ENCODE measurements at places on chromosomes 16 and 17.

DNA sequence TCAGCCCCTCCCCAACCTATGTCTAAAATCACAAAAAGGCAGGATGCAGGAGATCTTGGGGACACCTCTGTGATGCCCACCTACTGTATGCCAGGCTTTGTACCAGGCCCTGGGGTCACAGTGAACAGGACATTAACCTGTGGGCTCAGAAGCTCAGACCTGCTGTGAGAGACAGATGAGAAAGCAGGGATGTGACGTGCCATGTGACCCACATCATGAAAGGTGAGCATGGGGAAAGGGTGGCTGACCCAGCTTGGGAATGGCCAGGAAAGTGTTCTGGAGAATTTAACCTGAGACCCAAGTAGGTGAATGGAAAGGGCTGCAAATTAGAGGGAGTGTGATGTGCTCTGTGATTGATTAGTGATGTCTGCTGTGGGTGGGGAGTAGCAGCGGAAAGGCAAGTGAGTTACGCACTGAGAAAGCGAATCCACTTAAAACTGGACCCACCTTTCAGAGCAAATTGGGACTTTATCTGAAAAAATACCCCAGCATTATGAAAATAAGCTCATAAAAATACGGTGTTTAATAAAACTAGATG, 132.2 kb downstream of the IRF8 start:
- no peak for DNase-seq

GRCh38 chr17:68499587-68499986, 12.6 kb upstream of the PRKAR1A start:
- DNase-seq: no peak

GRCh38 chr17:82272495-82273326, 789 bp downstream of the CSNK1D start:
- DNase-seq: no peak

DNA sequence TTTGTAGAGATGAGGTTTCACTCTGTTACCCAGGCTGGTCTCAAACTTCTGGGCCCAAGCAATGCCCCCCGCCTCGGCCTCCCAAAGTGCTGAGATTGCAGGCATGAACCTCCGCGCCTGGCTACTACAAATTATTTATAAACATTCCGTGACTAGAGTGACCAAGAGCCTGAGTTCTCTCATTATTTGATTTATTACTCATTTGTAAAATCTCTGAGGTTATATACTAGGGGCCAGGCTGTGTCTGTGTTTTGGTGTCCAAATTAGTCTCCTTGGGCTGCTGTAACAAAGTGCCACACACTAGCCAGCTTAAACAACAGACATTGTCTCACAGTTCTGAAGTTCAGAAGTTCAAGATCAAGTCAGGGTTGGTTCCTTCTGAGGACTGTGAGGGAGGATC, 70.8 kb upstream of the ELAC2 start:
- DNase-seq: no peak

GRCh38 chr17:2025622-2026309, 632 bp upstream of the RTN4RL1 start:
- no peak for DNase-seq

DNA sequence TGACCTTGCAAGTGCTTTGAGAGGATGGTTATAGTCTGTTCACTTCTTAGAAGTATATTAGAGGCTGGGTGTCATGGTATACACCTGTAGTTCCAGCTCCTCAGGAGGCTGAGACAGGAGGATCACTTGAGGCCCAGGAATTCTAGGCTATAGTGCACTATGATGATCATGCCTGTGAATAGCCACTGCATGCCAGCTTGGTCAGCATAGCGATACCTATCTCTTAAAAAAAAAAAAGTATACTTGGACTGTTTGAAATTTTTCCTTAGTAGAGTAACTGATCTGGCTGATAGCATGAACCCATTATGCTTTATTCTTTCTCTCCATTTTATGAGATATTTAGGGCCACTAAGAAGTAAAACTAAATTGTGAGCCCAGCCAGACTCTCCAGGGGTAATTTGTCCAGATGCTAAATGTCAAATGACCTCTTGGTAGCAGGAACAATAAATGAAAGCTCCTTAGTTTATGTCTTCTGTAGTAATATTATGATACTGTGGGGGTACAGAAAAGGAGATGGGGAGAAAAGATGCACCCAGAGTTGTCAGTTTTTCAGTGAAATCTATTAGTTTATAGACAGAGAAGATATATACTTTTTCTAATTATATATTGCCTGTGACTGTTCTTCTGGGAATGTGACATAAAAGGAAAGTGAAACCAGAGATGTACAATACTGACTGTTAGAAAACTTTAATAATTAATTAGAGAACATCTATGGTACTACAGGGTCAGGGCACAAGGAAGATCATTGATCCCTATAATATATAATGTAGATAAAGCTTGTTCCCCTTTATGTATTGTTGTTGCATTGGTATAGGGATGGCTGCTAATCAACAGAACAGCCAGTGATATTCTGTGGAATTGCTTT, 335.3 kb upstream of the TBX2 start:
- no peak for DNase-seq

Measured in stimulated activated CD4-positive, alpha-beta T cell treated with anti-CD3 and anti-CD28 coated beads, Interleukin-1b, Interleukin-23, amount 100 ng/mL, for 1 hour (primary cell).